ENCODE measurements at places on chromosomes 5 and 9. TPM values are rescaled to one million over a fixed set of nuclear protein-coding genes. Genes with fewer than 3 reads are reported as not detected.

DOCK8 gene
- total RNA-seq, result 22.6 TPM

GRCh38 chr9:132669319-132669697, 475 bp downstream of the DDX31 start:
- no peak for DNase-seq

ANKRD31 gene
- 0.08 TPM for total RNA-seq

SLC6A7 gene
- not detected for total RNA-seq

GRCh38 chr9:137759117-137759516, 118.5 kb upstream of the CACNA1B start:
- no peak for DNase-seq

DPYSL3 gene
- 3.6 TPM for total RNA-seq

DNA sequence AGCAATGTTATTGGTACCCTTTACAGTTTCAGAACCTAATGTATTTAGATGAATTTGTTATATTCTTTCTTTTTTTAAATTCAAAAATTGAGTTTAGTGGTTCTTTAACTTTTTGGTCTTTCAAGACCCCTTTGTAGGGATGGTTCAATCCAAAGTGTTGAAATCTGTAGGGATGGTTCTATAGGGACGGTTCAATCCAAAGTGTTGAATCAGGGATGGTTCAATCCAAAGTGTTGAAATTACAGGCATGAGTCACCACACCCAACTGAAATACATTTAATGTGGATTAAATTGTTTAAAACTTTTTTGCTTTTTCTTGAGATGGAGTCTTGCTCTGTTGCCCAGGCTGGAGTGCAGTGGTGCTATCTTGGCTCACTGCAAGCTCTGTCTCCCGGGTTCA, 30.6 kb downstream of the SNX2 start:
- no peak for DNase-seq

DNA sequence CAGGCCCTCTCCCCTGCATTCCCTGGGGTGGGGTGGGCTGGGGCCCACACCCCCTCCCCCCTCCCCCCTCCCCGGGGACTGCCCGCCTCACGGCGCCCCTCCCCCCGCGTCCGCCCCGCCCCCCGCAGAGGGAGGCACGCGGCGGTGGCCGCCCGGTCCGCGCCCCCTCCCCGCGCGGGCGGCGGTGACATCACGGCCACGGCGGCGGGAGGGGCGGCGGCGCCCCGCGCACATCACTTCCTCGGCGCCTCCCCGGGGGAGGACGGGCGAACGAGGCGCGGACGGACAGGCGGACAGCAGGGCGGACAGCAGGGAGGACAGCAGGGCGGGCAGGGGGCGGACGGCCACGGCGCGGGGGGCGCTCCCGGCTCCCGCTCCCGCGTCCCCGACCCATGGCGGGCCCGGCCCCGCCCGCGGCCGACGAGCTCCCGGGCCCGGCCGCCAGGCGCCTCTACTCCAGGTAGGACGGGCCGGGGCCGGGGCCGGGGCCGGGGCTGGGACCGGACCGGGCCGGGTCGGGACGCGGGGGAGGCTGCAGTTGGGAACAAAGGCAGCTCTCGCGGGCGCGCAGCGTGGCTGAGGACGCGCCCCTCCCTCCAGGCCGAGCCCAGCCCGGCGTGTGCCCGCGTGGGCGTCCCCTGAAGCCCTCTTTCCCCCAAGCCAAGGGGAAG, at the start of gene GPSM1:
Gene GPSM1, plus strand, starts transcription at position 236 of the 671 bp plus-strand sequence. Its CDS starts 157 bp downstream, at position 393.
- no peak for DNase-seq

DNA sequence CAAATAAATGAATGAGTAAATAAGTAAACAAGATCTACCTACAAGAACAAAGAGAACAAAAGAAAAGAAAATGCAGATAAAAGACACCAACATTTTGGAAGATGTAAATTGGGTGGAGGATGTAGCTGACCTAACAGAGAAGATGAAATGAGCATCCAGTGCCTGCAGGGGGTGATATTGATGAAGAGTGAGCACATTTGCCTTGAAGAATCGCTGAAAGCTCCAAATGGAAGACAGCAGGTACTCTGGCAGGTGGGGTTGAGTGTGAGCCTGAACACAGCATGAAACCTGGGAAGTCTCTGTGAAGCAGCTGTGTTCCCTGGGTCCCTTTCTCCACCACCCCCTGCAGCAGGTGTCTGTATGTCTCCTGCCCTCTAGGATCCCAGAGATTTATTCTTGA, 125.6 kb downstream of the NXNL2 start:
- no peak for DNase-seq

KIAA0825 gene
- total RNA-seq, result 3.2 TPM
